ENCODE measurements at places on chromosomes 4 and X. TPM values are rescaled to one million over a fixed set of nuclear protein-coding genes. Genes with fewer than 3 reads are reported as not detected.
A peak's percentile ranks its signal among the peaks of the same experiment; 100 is the strongest.

GRCh38 chrX:79080141-79080540 is 64.3 kb upstream of the GPR174 start:
- H3K4me1 ChIP-seq, result no peaks in the 10 kb centered on the region
- no peak for DNase-seq

DNA sequence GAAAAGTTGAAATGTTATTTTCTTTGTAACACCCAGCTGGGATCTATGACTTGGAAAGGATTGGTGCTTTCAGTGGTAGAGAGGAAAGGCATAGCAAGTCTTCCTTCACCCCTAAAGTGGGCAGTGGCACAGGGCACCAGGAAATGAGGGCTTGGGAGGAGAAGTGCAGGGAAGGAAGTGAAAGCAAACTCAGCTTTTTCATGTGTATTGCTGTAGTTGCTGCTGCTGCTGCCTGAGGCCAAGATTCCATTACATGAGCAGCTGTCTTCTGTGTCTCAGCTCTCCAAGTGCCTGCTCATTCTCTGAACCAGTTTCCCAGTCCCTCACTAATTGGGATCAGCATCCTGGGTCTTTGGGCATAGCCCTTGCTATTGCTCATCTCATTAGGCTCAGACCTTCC is 2.6 kb downstream of the HCCS start:
- no peaks in the 10 kb centered on the region for H3K27me3 ChIP-seq
- H3K4me3 ChIP-seq, result no peak overlapping the region
- peaks cover 24% of the 10 kb centered on the region for H3K4me1 ChIP-seq
- H3K36me3 ChIP-seq, result peaks cover 45% of the 10 kb centered on the region
- DNase-seq, result no peak
- H3K27ac ChIP-seq, result no peak overlapping the region

DNA sequence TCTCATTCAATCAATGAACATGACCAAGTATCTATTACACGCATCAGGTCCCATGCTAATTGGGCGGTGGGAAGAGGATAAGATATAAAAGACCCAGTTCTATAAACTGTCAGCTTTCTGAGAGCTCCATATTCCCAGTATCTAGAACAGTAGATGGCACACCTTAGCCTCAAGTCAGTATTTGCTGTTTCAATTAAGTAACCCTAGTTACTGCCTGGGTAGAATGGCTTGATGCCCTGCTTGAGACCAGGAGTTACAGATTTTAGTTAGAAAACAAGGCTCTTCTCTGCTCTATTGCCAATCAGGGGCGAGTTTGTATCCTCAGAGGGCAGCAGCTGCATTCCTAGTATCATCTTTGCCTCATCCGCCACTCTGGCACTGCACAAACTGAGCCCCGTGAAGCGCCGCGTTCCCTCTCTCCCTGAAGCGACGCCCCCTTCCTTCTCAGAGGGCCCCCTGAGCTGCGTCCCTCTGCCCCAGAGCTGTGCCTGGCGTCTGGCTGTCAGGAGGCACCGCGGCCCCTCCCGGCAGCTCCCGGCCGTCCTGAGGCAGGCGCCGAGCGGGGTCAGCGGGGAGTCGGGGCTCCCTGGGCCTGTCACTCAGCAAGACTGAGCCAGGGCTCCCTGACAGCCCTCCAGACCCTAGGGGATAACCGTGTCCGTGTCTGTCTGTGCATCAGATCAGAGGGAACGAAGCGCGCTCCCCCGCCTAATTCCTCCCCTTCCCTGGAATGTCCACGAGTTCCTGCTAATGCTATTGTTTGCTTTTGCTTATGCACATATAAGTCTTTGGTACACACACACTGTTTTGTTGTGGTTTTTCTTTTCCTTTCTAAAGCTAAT is 212.4 kb upstream of the TTC29 start:
- no peaks in the 10 kb centered on the region for H3K36me3 ChIP-seq
- peak; percentile 33 for DNase-seq
- H3K27ac ChIP-seq, result no peak overlapping the region
- no peaks in the 10 kb centered on the region for H3K4me1 ChIP-seq

- no peaks in the 10 kb centered on the region for H3K36me3 ChIP-seq
- no peak overlapping the region for H3K27ac ChIP-seq
- no peaks in the 10 kb centered on the region for H3K27me3 ChIP-seq
These were observed 337.3 kb upstream of the HS3ST1 start for GRCh38 chr4:11765849-11766453.

DNA sequence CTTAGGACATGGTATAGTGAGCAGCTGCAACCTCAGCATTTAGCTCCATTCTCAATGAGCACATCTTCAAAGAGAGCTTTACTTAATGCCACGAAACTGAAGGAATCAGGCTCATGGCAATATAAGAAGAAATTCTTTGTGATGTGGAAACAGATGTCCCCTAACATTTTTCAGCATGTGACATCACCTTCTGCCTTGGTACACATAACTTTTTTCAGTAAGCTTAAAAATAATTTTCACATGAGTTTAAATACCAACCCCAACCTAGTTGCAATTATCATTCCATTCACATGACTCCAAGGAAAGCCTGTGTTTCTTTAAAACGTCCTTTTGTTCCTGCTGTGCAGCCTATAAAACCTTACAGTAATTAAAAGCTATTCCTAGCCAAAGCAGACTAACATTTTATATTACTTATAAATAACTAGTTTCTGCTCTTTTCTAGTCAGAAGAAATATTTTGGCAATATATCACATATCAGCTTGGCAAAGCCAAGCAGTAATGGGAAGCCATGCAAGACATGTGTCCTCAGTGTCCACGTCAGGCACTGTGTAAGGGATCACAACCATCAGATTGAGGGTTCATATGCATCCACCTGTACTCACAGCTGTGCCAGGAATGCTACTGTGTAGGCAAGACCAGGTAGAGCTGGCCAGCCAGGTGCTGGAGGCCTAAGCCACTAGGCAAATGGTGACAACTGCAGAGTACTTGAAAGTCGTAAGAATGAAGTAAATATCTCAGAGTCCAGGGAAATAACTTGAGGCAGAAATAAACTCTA is 466.6 kb downstream of the INPP4B start:
- no peak for DNase-seq
- H3K4me3 ChIP-seq, result no peak overlapping the region
- H3K36me3 ChIP-seq, result no peaks in the 10 kb centered on the region

- peak; percentile 21 for DNase-seq
- H3K4me1 ChIP-seq, result no peaks in the 10 kb centered on the region
- H3K36me3 ChIP-seq, result no peaks in the 10 kb centered on the region
These were observed 21.9 kb downstream of the ARMCX6 start for GRCh38 chrX:101595739-101596419.

DNA sequence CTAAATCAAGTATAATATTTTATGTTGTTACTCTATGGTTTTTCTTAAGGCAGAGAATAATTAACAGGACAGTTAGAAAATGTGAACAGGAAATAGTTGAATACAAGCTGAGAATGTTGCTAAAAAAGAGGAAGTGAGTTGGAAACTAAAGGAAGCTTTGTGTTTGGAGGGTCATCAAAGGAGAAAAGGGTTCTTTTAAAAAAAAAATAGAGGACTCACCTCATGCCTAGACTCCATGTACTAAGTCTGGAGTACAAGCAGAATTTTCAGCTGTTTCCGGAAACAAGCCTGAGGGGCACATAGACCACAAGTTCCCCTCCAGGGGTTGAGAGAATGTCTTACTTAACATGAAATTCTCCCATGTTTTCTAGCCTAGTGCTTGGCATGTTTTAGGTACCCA is 20.1 kb upstream of the MAP7D3 start:
- no peaks in the 10 kb centered on the region for H3K36me3 ChIP-seq
- no peak overlapping the region for H3K4me3 ChIP-seq
- no peak for DNase-seq
- H3K27ac ChIP-seq, result no peak overlapping the region
- H3K27me3 ChIP-seq, result no peaks in the 10 kb centered on the region
- no peaks in the 10 kb centered on the region for H3K4me1 ChIP-seq

The AREG gene
- total RNA-seq, result 1.9 TPM

DNA sequence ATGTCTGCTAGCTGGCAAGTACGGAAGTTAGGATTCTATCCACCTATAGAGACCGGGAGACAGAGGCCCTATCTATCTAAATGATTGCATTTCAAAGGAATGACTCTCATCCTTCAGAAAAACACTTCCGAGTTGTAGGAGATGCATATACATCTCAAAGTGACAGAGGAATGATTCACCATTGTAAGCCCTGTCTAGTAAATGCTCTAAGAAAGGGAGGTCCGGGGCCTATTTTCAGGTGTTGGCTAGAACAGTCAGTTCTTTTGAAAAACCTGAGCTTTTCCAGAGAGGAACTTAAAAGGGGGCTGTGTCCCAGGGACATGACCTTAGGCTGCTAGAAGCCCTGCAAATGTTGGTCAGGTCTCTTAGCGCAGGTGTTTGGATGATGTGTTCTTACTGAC is 262.9 kb upstream of the IL1RAPL1 start:
- H3K36me3 ChIP-seq, result no peaks in the 10 kb centered on the region
- DNase-seq, result no peak
- no peaks in the 10 kb centered on the region for H3K4me1 ChIP-seq
- no peak overlapping the region for H3K4me3 ChIP-seq

DNA sequence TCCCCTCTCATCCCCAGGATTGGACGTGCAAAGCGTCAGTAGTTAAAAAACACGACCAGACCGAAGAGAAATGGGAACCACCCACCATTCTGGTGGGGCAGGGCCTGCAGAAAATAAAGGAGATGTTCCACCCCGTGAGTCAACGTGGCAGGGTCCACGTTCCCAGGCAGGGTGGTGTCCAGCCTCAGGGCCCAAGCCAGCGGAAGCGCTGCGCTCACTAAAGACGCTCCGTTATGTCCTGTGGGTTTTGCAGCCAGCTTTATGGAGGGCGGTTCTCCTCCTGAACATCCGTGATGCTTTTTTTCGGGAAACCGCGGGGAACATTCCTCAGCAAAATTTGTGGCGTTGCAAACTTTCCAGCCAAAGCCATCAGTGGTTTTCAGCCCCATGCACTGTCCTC is 93.4 kb upstream of the SHOX start:
- H3K4me1 ChIP-seq, result no peaks in the 10 kb centered on the region
- no peaks in the 10 kb centered on the region for H3K36me3 ChIP-seq
- peaks cover 6% of the 10 kb centered on the region for H3K27me3 ChIP-seq
- no peak for DNase-seq
- H3K27ac ChIP-seq, result no peak overlapping the region
- H3K4me3 ChIP-seq, result no peak overlapping the region

The CWH43 gene
- total RNA-seq, result not detected

- no peak for DNase-seq
- H3K27me3 ChIP-seq, result no peaks in the 10 kb centered on the region
- H3K4me3 ChIP-seq, result no peak overlapping the region
- H3K27ac ChIP-seq, result no peak overlapping the region
- H3K4me1 ChIP-seq, result no peaks in the 10 kb centered on the region
- H3K36me3 ChIP-seq, result no peaks in the 10 kb centered on the region
These were observed 281.0 kb downstream of the BMPR1B start for GRCh38 chr4:95038791-95039190.

DNA sequence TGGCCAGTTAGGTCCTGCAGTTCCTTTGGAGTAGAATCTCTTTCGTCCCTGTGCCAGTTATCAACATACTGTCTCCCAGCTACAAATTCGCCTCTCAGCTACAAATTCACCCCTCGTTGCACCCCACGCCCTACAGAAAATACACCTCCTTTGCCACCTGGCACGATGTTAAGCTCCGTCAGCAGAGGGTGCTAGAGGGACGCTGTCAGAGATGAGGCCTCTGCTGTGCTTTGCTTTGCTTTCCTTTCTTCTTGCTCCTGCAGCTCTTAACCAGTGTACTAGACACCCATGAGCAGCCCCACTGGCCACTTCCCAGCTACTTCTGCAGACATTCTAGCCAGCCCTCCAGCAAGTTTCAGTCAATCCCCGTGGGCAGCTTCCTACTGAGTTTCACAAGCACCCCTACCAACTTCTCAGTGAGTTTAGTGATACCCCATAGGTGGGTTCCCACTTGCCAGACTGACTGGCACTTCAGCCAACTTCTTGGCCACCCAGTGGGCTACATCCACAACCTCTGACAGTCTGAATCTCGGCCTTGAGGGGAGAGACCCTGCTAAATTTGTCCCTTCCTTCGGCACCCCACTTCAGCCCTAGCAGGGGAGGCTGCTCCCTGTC is 21.8 kb downstream of the HAUS3 start:
- DNase-seq, result peak; percentile 78
- H3K27me3 ChIP-seq, result no peaks in the 10 kb centered on the region
- no peaks in the 10 kb centered on the region for H3K4me1 ChIP-seq
- no peak overlapping the region for H3K27ac ChIP-seq
- peaks cover 8% of the 10 kb centered on the region for H3K36me3 ChIP-seq
- H3K4me3 ChIP-seq, result no peak overlapping the region

The UCP1 gene
- total RNA-seq, result not detected

The INTU gene
- total RNA-seq, result 2.8 TPM

GRCh38 chr4:81786063-81786763 is 314.5 kb upstream of the RASGEF1B start:
- H3K27ac ChIP-seq, result no peak overlapping the region
- H3K4me1 ChIP-seq, result peaks cover 3% of the 10 kb centered on the region
- H3K4me3 ChIP-seq, result no peak overlapping the region
- DNase-seq, result no peak
- H3K27me3 ChIP-seq, result no peaks in the 10 kb centered on the region

GRCh38 chrX:39427906-39428305 is 626.6 kb downstream of the MID1IP1 start:
- no peaks in the 10 kb centered on the region for H3K4me1 ChIP-seq
- no peaks in the 10 kb centered on the region for H3K36me3 ChIP-seq
- no peak overlapping the region for H3K4me3 ChIP-seq
- no peak overlapping the region for H3K27ac ChIP-seq
- DNase-seq, result no peak

- H3K4me3 ChIP-seq, result no peak overlapping the region
- no peak for DNase-seq
- no peak overlapping the region for H3K27ac ChIP-seq
- H3K36me3 ChIP-seq, result no peaks in the 10 kb centered on the region
- H3K4me1 ChIP-seq, result no peaks in the 10 kb centered on the region
These were observed 64.6 kb downstream of the HHIP start for GRCh38 chr4:144710526-144710912.

The GPR143 gene
- not detected for total RNA-seq

The FGFBP1 gene
- not detected for total RNA-seq

DNA sequence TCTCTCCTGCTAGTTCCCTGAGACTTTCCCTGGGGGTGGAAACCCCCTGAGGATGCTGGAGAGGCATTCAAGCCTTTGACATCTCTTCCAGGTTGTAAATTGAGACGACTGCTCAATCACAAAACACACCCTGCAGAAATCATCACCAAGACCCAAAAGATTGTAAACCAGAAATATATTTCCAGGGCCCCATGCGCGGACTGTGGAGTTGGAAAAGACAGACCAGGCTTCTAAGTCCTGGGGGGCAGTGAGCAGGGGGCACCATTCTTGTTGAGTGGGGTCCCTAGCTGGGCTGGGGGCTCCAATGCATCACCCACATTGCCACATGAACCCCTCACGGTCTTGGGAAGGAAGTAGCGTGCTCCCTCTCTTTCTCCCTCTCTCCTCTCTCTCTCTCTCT is 87.9 kb upstream of the C4orf50 start:
- no peak overlapping the region for H3K27ac ChIP-seq
- DNase-seq, result no peak
- no peaks in the 10 kb centered on the region for H3K36me3 ChIP-seq
- H3K4me1 ChIP-seq, result no peaks in the 10 kb centered on the region
- H3K4me3 ChIP-seq, result no peak overlapping the region
- H3K27me3 ChIP-seq, result no peaks in the 10 kb centered on the region

The TENM3 gene
- 6.1 TPM for total RNA-seq

The FAM47E gene
- 2.5 TPM for total RNA-seq

GRCh38 chr4:156291317-156291716 is 337.7 kb upstream of the CTSO start:
- no peak for DNase-seq
- H3K4me3 ChIP-seq, result no peak overlapping the region
- no peaks in the 10 kb centered on the region for H3K36me3 ChIP-seq
- H3K27ac ChIP-seq, result no peak overlapping the region
- no peaks in the 10 kb centered on the region for H3K27me3 ChIP-seq
- H3K4me1 ChIP-seq, result no peaks in the 10 kb centered on the region

All from heart left ventricle (tissue), 16 donors.